ENCODE measurements at places on chromosomes 1 and 21.
A peak's percentile ranks its signal among the peaks of the same experiment; 100 is the strongest.

- no peak for DNase-seq
Observed at GRCh38 chr1:166978821-166979220, 3.5 kb upstream of the ILDR2 start.

GRCh38 chr1:46039571-46040052 is 92.8 kb downstream of the PIK3R3 start:
- DNase-seq = no peak

GRCh38 chr1:248695451-248696132 is 7.0 kb downstream of the OR14I1 start:
- no peak for DNase-seq

DNA sequence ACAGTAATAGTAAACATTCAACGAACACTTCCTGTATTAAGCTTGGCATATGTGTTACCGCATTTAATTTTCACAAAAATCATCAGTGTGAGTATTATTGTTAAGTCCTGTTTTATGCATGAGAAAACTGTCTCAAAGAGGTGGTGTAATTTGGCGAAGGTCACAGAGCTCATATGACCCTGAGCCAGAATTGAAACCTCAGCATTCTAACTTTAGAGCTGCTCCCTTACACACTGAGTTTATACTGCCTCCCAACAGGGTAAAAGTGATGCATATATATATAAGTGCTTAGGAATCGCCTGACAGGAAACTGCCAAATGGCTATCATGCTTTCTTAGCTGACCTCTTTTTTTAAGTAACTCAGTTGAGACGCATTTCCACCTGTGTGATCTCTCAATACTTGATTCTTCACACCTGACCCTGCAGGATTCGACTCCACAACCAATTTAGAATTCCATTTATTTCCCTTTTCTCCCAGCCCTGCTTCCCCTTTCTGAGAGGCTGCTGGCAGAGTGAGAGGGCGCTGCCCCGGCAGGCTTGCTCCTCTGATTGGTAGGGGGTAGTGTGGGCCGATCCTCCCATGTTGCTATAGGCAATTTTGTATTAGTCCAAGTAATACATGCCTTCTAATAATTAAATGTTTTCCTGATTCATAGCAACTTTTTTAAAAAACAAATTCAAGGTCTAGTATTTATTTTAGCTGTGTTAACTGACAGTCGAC is 40.5 kb downstream of the ZBTB40 start:
- DNase-seq = no peak

GRCh38 chr21:40018871-40019475 is 151.7 kb downstream of the PCP4 start:
- DNase-seq = no peak

- DNase-seq = no peak
Observed at GRCh38 chr1:63704443-63704842, 69.4 kb upstream of the ROR1 start.

- DNase-seq = no peak
Observed at GRCh38 chr1:204073837-204074273, 940 bp downstream of the SOX13 start.

DNA sequence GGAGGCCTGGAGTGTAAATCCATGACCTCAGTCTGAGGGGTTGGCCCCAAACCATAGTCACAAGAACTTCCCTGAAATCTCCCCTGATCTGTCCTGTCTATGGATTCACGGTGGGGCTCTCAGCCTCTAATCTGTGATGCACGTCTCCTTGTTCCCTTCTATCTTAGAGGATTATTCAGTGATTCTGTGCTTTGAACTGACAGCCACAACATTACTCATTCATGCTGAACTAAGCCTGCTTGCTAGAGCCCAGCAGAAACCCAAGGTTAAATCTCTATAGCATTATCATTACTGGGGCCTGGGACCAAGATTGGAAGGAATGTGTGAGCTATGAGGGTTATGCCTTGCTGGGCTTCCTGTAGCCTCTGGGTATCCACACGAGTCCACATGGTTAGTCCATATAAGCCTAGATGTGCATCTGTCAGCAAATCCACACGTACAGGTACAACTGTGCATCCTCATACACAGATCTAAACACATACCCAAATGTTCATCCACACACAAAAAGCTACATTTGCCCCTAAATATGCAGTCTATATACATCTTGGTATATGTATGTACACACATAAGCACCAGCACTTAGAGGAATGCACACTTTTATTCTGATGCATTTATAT is 22.4 kb upstream of the MAGOH start:
- no peak for DNase-seq

- DNase-seq = no peak
Observed at GRCh38 chr1:151325646-151326429, 1.4 kb downstream of the PI4KB start.

GRCh38 chr1:210650403-210650802 is 321.7 kb downstream of the HHAT start:
- no peak for DNase-seq

- DNase-seq = no peak
Observed at GRCh38 chr1:89816366-89816765, 4.5 kb upstream of the LRRC8D start.

DNA sequence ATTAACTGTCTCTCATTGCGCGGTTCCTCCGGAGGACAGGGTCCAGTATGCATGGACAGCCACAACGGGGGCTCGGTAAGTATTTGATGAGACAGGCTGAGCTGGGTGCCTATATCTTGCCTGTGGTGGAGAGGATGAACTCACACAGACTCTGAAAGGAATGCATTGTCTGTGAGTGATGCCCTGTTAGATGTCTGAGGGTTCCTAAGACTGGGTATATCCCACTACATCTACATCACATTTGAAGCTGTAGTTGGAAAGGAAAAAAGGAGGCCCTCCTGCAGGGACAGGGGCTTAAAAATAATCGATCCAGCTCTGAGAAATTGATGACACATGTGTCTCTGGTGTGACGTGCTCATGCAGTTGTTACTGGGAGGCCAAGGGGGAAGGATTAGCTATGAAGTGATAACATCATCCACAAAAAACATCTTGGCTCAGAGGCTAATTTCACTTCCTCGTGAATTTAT is 1.9 kb downstream of the ADARB1 start:
- no peak for DNase-seq

DNA sequence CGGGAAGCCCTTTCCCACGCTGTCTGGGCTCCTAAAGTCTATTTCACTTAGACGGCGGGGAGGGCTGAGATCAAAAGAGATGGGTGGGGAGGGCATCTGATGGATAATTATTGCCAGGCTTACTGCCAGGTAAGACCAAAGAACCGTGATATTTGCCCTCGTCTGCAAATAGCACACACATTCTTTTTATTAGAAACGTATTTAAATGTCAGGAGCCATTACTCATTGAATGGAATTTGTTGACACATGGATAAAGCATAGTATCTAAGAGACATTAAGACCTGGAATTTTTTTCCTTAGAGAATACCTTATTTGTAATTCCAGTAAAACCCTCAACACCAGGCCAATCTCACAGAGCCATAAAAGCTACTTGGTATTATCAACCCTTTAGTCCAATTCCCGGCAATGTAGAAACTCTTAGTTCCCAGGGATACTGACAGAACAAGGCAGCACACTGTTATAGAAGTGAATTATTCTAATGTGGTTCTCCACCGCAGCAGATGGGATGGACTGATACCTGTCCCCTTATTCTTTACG is 10.6 kb downstream of the URB1 start:
- no peak for DNase-seq

GRCh38 chr21:46195595-46196195 is 11.4 kb upstream of the SPATC1L start:
- no peak for DNase-seq

DNA sequence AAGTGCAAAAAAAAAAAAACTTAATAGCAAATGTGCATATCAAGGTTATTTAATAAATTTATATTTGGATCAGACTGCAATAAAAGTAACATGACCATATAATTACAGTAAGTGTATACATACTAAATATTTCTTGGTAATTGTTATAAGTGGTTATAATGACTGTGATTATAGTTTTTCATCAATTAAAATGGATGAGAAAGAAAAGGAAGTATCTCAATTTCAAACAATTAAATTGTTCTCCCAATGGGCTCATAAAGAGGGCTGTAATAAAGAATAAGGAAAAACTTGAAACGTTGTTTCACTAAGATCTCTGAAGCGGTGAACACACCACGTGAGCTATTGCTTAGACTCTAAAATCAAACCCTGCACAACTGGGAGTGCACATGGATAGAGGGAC is 104.1 kb downstream of the CDC42BPA start:
- no peak for DNase-seq

DNA sequence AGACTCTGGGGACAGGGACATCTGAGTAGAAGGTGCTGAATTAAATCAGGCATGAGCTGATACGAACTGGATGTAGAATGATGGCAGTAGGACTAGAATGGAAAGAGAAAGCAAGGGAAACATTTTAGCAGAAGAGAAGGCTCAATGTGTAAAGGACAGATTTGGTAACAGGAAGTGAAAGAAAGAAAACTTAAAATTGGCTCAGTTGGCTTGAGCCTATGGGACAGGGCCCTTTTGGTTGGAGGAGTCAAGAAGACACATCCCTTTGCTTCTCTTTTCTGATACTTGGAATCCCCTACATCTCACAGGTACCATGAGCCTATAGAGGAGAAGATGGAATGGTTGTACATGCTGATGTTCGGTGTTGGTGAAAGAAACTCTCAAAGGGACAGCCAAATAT is 300.6 kb upstream of the PLXNA2 start:
- no peak for DNase-seq

GRCh38 chr1:10242811-10243210 is 32.4 kb downstream of the KIF1B start:
- no peak for DNase-seq

- DNase-seq = no peak
Observed at GRCh38 chr1:160366731-160367515, at the start of gene NHLH1. Gene NHLH1 (plus strand): TSS chr1:160367071. CDS start chr1:160370732, 3,661 bp downstream.

DNA sequence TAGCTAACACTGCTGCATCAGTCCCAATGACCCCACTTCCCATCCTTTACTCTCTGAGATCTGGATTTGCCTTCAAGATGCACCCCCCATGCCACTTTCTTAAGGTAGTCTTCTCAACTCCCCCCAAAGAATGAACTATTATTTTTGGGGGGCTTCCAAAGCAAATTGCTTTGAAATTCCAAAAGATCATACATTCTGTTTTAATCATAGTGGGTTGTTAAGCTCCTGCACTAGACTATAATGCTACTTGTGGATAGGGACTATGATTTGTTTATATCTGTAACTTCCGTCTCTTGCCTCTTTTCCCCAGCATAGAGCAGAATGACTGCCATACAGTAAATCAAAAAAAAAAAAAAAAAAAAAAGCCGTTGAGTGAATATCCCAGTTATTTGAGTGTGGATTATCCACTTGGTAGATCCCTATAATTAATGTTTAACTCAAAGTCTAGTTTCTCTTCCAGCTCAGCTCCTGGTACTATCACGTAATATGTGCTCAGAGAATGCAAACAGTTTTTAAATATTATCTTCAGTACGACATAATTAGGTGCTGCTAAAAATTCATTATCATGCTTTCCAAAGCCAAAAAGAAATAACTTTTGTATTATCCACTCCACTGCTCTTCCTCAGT is 26.9 kb downstream of the KIRREL1 start:
- DNase-seq = no peak

DNA sequence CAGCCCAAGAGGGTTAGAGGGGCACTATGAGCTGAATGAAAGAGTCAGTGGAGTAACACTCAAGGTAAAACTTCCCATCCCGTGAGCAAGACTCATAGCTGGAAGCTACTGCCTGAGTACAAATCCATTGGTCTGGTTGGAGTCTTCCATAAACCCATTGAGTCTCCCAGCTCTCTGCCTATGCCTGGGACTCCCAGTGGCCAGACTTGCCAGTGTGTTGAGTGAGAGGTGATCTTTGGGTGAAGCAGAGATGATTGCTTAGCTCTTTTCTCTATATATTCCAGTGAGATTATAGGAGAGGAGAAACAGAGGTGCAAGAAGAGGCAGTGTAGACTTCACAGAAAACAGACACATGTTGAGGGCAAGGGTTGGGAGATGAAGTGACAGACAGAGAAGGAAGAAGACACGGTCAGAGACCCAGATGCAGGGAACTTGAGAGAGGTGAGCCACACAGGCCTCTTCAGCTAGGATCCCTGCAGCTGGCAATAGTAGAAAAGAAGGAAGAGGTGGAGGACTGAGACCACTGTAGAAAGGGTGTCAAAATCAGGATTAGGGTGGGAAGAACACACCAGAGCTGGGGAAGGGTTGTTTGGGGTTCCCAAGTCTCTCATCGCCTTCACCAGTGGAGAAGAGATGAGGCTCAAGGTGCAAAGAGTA is 3.7 kb downstream of the FOXD2 start:
- no peak for DNase-seq

DNA sequence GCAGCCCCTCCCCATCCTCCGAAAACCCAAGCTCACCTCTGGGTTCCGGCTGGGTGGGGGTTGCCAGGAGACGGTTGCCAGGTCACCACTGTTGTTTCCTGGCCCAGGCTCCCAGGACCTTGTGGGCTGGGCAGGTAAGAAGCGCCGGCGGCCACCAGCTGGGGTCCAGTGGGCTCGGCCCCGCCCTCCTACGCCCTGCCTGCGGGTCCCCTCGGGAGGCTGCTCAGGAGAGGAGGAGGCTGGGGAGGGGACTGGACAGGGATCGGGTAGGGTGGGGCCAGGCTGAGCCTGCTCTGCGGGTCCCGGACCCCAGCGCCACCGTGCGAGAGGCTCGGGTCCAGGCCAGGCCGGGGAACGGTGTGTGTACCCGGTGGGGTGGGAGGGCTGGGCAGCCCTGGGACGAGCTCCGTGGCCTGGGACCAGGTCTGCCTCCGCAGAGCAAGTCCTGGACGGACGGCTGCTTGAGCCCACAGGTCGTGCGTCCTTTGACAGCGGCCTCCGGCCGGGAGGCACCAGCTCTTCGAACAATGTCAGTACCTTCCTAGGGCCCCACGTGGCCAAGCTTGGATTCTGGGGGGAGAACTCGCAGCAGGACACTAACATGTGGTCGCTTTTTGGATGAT is at the start of gene TTLL10:
Gene TTLL10, plus strand, starts transcription at position 88 of the 623 bp plus-strand sequence. CDS start 5,336 bp downstream, outside the sequence.
- DNase-seq = no peak

GRCh38 chr1:147072482-147073432 is 99.5 kb downstream of the PRKAB2 start:
- DNase-seq = no peak

DNA sequence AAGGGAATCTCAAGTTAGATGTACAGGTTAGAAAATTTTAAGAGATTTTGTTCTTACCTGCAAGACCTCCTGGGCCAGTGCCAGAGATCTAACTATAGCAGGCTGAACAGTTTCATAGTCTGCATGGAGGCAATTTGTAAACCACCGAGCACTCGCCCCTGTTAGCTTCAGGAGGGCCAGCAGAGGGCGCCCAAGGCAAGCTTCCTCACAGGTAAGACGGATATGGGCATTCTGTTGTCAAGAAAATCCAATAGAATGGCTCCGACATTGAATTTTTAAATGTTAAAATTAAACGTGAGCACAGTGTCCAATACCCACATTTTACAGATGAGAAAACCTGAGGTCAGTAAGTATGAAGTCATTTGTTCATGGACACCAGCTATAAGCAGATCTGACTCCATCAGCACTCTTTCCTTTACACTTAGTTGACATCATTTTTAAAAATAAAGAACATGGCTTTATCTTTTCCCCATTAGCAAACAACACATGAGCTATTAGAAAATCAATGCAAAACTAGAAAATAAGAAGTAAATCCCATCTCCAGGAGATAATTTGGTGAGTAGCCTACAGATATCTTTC is 2.2 kb downstream of the REG4 start:
- peak; percentile 52 for DNase-seq

- no peak for DNase-seq
Observed at GRCh38 chr21:46634427-46634826, 1.0 kb upstream of the PRMT2 start.
